ENCODE measurements at places on chromosomes 7 and 10.

DNA sequence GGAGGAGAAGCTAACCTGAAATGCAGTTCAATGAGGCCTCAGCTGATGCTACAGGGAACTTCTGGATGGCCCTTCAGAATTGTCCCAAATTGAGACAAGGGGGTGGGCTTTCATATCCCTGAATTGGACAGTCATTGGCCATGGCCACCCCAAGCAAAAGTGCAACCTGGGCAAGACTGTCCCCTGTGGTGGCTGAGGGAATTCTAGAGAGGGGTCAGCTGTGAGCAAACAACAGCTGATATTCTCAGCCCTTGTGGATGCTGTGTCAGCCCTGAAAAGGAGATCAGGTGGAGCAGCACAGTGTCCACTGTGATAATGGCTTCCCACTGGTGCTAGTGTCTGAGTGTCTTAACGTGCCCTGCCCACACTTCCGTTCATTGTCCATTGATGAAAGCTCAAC lies 76.6 kb downstream of the SLC16A9 start:
- no peak for DNase-seq

DNA sequence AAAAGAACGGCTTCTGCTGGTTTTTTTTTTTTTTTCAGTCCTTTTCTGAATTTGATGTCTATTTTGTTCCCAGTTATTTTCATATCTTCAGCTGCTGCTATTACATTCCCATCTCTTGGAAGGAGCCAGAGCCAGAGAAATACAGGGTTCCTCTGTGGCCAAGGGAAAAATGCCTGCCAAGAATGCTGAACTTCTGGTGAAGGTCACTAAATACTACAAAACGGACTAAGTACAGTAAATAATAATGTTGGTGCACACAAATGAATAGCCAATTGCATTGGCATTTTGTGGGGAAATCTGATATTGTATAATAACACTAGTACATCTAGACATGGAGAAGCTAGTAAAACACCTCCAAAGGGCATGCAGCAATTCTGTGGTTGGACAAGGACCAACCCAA lies 56.3 kb upstream of the ZEB1 start:
- DNase-seq = no peak

GRCh38 chr7:128448751-128449302 lies 6.9 kb upstream of the HILPDA start:
- no peak for DNase-seq

DNA sequence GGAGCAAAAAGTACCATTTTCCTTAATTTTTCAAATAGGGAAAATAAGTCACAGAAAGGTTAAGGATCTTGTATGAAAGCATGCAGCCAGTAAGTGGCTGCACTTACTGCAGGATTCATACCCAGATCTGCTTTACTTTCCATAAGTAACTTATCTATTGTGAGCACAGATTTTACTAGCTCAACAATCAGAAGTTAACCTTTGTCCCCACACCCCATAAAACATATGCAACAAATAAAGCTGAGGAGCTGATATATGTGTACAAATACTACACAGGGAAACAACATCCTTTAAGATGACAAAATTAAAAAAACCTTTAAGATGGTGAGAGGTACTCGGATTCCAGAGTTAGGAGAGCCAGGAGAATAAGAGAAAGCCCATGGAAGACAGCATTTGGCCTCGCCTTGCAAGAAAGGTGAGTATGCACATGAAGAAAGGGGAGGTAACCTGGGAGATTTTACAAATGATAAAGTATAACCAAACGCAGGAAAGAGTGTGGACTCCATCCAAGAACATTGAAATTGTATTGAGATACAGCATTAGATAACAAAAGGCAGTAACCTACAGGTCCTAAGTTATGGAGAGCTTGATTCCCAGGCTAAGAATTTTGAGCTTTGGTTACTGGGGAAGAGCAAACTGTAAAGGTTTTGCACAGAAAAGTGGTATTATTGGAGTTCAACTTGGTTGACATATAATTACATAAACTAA lies 87.1 kb downstream of the ITGB8 start:
- no peak for DNase-seq

- no peak for DNase-seq
Measured at GRCh38 chr10:121511943-121512342, 86.3 kb downstream of the FGFR2 start.

- no peak for DNase-seq
Measured at GRCh38 chr10:129342385-129342784, 124.7 kb upstream of the MGMT start.

GRCh38 chr10:78617631-78618030 lies 451.1 kb upstream of the ZMIZ1 start:
- no peak for DNase-seq

DNA sequence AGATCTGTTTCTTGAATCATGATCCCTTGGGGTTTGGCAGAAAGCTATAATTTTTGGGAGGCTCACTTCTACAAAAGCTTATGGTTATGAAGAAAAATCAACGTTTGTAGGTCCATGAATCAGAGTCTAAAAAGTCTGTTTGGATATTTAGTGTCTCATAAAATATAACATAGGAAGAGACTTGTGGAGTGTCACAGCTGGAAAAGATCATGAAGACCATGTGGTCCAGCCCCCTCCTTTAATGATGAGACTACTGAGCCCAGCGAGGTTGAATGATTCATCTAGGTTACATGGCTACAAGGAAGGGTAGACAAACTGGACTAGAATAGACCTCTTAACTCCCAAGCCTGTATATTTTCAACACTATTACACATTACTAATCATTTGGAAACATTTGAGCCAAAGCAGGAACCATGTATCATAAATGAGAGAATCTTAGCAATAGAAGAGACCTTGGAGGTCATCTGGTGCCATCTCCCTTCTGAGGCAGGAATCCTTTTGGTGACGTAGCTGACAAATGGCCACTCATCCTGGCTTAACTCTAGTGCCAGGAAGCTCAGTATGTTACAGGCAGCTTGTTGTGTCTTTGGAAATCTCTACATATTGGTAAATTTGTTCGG lies 152.5 kb downstream of the CREB5 start:
- DNase-seq = no peak

GRCh38 chr10:930625-931325 lies 730 bp downstream of the LARP4B start:
- peak; percentile 81 for DNase-seq

DNA sequence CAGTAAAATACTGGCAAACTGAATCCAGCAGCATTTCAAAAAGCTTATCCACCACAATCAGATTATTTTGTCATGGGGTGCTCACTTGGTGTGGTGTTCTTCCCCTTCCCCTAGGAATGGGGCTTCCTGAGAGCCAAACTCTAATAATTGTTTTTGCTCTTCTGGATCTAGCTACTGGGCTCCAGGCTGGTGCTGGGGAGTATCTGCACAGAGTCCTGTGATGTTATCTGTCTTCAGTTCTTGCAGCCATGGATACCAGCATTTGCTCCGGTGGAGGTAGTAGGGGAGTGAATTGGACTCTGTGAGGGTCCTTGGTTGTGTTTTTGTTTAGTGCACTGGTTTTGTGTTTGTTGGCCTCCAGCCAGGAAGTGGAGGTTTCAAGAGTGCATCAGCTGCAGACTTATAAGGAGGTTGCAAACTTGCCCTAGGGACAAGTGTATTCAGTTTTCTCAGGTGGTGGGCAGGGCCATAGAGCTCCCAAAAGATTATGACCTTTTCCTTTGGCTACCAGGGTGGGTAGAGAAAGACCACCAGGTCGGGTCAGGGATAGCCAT lies 308.5 kb upstream of the MAGI2 start:
- DNase-seq = no peak

GRCh38 chr7:135718219-135718618 lies 9.8 kb downstream of the SLC13A4 start:
- DNase-seq = no peak
